Suppressor macrophage treated with lipopolysaccharide for 1 hour (primary cell): ENCODE measurements at places on chromosomes 1 and 21.
A peak's percentile ranks its signal among the peaks of the same experiment; 100 is the strongest.

DNA sequence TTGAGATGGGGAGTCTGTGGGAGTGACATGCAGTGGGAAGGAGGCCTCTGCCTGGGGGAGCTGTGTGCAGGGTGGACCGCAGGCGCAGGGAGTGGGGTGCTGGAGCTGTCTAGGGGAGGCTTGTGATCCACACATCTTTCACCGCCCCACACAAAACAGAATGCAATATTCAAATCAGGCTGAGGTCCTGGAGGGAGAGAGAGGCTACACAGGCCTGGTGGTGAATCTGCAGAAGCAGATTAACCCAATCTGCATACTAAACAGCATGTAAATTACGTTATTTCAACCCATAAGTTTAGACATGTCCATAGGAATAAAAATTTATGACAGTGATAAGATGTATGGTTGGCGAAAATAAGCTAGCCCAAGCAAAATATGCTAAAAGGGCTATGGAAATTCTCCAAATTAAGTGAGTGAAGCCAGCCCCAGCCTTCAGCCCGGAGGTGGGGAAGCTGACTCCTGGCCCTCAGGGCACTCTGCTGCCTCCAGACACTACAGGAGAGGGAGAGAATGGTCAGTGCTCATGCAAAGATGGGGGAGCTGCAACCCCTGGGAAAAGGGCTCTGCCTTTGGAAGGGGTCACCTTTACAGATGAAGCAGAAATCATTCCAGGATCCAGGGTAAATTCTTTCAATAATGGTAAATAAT, 156.2 kb upstream of the CTTNBP2NL start:
- DNase-seq: no peak

GRCh38 chr1:94416901-94417727, 1.1 kb upstream of the ABCD3 start:
- DNase-seq: no peak

DNA sequence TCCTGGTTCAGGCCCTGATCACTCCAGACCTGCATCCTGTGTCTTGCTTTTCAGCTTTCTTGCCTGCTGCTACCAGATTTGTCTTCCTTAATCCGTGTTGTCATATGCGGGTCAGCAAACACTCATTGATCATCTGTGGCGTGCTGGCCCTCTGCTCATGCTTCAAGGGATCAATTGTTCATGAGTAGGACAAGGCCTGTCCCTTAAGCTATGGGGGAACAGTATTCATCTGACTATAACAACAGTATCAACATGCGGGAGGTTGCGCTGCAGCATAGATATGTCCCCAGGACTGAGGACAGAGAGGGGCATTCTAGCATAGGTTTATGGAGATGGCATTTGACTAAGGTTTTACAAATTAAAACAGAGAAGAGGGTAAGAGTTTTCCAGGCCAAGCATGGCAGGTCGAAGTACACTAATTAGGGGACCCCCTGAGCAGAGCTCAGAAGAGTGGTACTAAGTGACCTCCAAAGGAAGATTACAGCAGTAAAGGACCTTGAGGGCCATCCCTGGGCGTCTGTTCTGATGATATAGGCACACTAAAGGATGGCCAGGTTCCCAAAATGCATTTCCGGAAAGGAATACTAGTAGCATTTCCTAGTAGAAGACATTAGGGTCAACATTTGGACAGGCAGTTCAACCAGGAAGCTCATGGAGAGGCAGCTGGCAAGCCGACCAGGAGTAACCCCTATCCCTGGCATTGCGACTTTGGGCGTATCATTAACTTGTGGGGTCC, 811 bp upstream of the ZNF672 start:
- no peak for DNase-seq

- DNase-seq: no peak
Measured at GRCh38 chr1:29628190-29628589, 391.9 kb downstream of the PTPRU start.

DNA sequence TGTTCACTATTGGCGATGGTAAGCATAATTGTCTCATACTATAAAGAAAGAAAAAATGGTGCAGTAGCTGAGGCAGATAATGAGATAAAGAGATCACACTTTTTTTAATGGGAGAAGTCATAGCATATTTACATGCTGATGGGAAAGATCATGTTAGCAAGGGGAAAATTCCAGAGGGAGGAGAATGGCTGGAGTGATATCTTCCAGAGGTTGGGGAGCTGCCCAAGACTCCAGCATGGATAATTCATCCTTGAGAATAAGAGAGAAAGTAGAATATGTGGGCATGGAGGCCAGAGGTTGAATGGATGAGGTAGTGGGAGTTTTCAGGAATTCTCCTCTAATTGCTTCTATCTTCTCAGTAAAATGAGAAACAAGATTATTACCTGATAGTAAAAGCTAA, 45.8 kb upstream of the RGS1 start:
- no peak for DNase-seq

DNA sequence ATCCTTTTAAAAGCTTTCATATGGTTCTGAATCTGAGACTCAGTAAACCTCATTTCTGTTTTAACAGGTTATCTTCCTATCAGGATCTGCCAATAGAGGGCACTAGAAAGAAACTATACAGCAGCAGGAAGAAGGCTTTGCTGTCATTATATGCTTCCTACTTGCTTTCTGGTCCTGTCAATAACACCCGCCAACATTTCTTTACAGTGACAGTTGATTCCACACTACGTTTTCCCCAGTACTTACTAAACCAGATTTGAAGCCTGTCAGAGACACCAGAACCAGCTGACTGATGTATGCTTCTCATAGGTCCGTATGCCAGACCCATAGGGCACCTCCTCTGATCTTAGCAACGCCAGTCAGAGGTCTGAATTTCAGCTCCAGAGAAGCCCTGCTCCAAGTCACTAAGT, 341.0 kb upstream of the NEGR1 start:
- peak; percentile 73 for DNase-seq

GRCh38 chr21:37974081-37974480, 57.8 kb upstream of the KCNJ6 start:
- DNase-seq: no peak

- DNase-seq: no peak
Measured at GRCh38 chr1:84282780-84283333, 18.7 kb upstream of the SAMD13 start.

DNA sequence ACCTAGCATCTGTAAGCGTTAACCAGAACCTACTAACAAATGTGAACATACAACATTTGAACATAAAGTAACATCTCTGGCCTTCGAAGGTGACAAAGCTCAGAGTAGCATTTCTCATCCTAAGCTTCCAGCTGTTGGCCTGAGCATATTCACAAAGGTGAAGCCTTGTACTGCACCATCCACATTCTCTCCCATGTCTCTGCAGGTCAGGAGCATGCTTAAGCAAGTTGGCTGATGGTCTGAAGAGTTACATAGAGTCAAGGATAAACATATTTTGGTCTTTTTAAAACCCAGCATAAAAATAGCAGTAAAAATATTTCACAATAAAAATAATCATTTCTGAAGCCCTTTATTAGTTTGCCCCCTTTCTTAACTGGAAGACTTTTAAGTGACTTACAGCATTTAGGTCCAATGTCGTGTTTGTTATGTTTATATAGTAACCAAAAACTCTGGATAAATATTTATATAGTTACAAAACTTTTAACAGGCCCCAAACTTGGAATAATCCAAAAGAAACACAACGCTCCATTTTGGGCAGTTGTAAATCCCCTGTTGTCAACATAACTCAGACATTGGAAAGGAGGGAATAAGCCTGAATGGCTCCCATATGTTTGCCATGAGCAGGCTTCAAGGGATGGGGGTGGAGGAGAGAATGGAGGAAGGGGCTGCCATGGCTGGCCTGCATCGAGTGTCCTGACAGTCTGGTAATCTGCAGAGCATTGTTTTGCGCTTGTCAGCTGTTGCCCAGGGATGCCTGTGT, 42.8 kb upstream of the ENAH start:
- no peak for DNase-seq

- DNase-seq: no peak
Measured at GRCh38 chr21:37430184-37430821, 63.7 kb downstream of the DYRK1A start.

DNA sequence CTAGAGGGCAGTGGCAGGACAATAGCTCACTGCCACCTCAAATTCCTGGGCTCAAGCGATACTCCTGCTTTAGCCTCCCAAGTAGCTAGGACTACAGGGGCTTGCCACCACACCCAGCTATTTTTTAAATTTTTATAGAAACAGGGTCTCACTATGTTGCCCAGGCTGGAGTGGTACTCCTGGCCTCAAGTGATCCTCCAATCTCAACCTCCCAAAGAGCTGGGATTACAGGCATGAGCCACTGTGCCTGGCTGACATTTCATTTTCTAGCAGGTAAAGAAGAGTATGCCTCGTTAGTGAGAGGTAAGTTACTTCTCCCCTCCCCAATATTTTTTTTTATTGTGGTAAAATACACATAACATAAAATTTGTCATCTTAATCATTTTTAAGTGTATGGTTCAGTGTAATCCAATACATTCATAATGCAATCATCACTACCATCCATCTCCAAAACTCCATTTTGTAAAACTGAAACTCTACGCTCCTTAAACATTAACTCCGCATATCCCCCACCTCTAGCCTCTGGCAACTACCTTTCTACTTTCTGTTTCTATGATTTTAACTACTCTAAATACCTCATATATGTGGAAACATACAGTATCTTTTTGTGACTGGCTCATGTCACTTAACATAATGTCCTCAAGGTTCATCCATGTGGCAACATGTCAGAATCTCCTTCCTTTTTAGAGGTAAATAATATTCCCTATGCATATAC, 22.4 kb downstream of the ZZZ3 start:
- DNase-seq: no peak

- no peak for DNase-seq
Measured at GRCh38 chr21:39073717-39074116, 109.5 kb downstream of the PSMG1 start.

DNA sequence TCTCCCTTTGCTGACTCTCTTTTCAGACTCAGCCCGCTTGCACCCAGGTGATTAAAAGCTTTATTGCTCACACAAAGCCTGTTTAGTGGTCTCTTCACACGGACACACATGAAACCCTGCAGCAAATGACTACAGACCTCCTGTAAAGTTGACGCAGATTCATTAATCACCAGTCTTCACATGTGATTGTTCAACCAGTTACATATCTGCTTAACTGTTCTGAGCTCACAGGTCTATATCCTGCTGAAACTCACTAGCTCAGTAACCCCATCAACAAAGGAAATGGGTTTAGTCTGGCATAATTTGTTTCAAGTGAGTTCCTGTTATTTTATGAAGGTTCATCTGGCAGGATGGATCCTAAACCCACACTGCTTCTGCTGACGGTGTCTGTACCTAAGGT, 68.4 kb upstream of the GJA8 start:
- no peak for DNase-seq

- DNase-seq: no peak
Measured at GRCh38 chr1:213884942-213885341, 102.8 kb upstream of the PROX1 start.

DNA sequence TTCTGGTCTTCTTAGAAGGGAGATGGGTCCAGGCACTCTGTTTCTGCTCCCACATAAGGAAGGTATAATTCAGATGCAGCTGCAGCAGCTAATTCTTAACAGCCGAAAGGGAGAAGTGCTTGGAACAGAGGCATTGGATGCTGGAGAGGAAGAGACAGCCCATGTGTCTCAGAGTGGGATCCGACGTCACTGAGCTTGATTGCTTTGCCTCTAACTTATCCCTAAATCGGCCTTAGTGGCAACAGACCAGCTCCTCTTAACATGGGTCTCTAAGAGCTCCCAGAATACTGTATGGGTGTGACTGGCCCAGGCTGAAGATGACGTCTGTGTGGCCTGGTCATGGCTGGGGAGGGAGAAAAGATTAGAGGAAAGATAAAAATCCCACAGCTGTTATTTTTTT, 40.7 kb upstream of the KCND3 start:
- DNase-seq: no peak

- DNase-seq: no peak
Measured at GRCh38 chr1:171335964-171336363, 22.0 kb downstream of the FMO4 start.

GRCh38 chr1:212542761-212543187, 65.8 kb upstream of the ATF3 start:
- DNase-seq: peak; percentile 84

DNA sequence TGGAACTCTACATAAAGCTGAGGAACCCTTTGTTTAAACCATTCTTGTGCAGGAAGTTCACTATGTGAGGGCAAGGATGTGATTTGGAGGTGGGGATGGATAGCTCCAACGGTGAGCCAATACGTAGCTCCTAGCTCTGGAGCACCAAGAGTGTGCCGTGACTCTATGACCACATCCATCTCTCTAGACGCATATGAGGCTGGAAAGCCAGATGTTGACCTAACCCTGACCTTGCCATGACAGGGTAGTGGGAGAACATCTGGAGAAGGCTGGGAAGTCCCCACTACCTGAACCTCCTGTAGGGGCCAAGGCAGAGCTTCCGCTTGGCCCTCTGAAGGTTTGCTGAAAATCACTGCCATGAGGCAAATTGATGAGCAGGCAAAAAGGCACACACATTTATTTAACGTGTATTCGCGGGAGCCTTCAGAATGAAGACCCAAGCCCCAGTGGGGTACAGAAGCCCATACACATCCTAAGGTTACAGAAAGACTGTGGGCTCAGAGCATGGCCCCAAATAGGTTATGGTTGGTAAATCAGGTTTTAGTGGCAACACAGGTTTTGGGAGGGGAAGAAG, 43.4 kb downstream of the EIF2D start:
- DNase-seq: no peak

- DNase-seq: no peak
Measured at GRCh38 chr1:17091252-17091651, 28.0 kb downstream of the PADI2 start.

GRCh38 chr1:226723657-226724532, 15.2 kb downstream of the ITPKB start:
- no peak for DNase-seq

DNA sequence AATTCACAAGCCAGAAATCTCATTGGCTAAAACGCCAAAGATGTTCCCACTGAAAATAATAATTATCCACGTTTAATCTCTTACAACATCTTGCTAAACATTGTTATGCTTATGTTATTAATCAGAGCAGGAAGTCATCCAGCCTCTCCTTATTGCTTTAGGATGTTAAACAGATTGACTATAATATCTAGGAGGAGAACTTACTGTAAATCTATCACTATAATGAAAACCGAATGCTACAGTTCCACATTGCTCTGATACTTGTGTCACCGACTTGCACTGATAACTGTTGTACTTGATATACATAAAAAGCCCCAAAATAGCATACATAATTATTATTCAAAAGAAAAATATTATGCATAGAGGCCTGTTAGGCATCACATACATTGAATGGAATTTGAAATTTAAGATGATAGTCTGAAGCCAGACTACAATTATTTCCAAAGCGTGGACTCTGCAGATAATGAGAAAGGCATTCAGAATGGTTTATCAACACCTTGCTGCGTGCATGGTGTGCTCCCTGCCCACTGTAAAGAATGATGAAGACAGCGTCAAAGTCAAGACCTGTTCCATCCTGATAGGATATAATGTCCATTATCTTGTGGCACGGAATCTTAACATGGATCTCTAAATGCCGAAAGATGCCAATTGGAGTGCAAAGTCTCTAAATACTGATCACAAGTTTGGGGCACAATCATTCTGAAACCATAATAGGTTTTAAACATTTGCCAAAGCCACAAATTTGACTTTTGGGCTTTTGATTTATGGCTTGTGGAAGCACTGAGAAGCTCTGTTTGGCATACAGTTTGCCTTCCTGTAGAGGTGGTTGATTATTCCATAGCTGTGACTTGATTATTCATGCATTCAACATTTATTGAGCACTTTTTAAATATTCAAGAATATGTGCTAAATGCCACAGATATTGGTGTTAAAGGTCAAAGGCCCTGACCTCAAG, 71.3 kb downstream of the CRB1 start:
- no peak for DNase-seq

- DNase-seq: peak; percentile 85
Measured at GRCh38 chr1:5745800-5746610, 246.2 kb downstream of the NPHP4 start.
